ENCODE measurements at places on chromosomes 5 and 9. TPM values are rescaled to one million over a fixed set of nuclear protein-coding genes. Genes with fewer than 3 reads are reported as not detected.

DNA sequence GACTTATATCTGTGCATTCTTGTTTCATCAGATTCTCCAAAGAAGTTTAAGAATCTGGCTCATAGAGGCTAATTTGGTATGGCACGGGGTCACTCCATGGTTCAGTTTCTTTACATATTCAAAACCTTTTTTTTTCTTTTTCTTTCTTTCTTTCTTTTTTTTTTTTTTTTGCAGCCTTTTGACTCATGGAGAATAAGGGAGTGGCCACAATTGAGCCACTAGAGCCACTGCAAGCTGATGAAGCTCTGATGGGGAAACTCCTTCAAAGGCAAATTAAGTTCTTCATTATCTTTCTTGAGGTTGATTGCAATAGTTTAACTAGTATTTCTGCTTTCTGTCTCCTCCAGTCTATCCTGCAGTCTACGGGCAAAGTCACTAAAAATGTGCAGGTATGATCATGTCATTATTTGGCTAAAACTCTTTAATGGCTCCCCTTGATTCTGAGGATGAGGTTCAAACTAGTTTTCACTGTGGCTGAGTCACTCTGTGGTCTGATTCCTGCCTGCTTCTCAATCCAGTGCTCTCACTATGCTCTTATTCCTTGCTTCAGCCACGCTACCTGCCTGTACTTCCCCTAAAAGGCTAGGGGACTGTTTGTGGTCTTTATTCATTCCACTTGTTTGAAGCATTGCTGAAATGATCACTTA lies 93.5 kb upstream of the RIOK2 start:
- DNase-seq = no peak

DNA sequence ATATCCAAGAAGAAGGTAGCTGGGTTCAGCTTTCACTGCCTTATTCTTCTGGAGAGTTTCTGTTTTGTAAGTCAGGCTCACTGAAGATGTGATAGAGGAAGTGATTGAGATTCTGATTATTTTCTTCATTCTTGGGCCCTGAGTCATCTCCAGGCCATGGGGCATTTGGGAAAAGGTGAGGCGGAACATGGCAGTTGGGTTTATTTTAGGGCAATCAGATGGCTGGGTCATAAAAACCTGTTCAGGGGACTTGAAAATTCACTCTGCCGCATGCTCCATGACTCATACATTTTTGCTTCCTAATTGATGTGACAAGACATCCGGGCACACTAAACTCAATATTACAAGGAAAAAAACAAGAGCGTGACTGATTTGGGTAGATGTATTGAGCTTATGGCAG lies 265.7 kb upstream of the KLF4 start:
- peak; percentile 90 for DNase-seq

GRCh38 chr9:136081113-136081825 lies 13.8 kb downstream of the NACC2 start:
- no peak for DNase-seq

- DNase-seq = no peak
These were observed 144.9 kb downstream of the MTX3 start for GRCh38 chr5:79846198-79846521.

GRCh38 chr9:89077519-89077918 lies 86.3 kb downstream of the S1PR3 start:
- no peak for DNase-seq

- DNase-seq = no peak
These were observed 3.2 kb downstream of the CD180 start for GRCh38 chr5:67193439-67193807.

DNA sequence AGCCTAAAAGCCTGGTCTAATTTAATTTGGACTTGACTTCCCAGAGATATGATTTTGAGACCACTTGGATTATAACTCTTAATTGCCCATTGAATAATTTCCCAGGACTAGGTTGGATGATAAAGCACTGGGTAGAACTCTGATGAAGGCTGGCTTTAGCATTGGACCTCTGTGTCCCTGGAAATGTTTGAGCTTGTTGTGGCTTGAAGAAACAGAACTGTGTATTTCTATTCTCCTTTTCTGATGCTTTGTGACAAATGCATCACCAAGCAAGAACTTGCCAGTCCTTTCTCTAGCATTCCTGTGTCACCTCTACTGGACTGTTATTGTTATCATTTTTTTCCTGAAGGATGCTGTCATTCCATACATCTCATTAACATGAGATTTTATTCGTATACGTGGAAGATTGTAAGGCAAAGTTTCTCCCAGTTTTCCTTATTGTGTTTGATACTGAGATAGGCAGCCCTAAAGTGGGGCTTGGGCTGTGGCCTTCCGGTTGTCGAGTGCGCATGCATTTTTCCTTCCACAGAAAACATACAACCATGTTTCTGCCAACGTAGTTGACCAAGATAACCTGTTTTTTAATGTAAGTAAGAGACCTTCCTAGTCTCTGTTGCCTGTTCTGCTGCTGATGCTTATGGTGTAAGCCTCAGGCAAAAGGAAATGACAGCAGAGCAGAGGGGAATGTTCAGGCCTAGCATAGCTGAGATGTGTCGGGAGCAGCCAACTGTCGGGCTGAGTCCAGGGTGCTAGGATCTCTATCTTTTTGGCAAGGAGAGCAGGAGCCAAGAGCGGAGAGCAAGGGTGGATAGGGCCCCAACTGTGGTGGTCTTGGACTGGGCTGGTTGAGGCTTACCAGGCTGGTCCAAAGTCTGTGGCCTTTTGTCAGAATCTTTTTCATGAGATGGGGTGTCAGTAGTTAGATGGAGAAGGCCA lies 2.3 kb downstream of the NTRK2 start:
- DNase-seq = no peak

DNA sequence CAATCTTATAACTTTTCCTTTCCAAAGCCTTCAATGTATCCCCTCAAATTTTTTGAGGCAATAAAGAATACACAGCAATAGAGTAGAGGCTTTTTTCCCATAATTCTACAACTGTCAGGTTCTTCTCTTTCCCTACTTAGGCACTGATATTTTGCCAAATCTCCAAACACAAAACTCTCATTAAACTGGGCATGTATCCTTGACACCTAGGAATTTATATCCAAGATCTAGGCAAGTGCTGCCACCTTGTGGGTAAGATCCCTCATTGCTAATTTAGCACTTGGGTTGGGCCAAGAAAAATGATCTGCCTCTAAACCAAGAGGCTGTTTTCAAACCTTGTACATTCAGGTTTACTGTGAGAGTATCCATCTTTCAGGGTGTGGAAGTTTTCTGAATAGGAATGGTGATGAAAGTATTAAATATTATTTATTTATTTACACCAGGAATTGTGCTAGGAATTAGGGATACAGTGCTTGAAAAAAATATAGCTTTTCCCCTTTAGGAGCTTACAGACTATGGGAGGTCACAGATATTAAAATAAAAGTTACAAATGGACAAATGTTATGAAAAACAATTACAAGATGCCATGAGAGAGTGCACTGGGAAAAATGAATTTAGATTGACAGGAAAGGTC lies 17.6 kb downstream of the TSTD2 start:
- peak; percentile 72 for DNase-seq

- DNase-seq = no peak
These were observed 12.5 kb upstream of the PARP8 start for GRCh38 chr5:50653946-50654345.

DNA sequence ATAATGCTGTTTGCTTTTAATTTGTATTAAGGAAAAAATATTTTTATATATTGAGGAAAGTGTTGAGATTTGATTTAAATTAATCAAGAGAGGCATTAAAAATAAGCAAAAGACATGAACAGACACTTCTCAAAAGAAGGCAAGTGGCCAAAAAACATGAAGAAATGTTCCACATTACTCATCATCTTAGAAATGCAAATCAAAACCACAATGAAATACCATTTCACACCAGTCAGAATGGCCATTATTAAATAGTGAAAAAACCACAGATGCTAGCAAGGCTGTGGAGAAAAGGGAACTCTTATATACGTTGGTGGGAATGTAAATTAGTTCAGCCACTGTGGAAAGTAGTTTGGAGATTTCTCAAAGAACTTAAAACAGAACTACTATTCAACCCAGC lies 45.9 kb downstream of the RANBP17 start:
- no peak for DNase-seq

- no peak for DNase-seq
These were observed 361.3 kb downstream of the ENC1 start for GRCh38 chr5:74279244-74279643.

DNA sequence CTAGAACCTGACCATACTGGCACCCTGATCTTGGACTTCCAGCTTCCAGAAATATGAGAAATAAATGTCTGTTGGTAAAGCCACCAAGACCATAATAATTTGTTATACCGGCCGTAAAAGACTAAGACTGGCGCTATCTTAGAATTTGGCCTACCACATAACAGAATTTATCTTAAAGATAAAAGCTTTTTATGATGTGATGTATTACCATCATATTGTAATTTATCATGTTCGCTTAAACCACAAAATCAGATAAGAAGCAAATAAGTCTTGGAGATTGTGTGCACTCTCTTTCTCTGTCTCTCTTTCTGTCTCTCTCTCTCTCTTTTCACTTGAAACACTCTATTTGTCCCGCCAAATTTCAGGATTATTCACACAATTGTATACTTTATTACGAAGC lies 35.6 kb downstream of the FST start:
- no peak for DNase-seq

- DNase-seq = peak; percentile 57
These were observed 40.8 kb upstream of the LARP1 start for GRCh38 chr5:154714266-154714986.

- DNase-seq = peak; percentile 54
These were observed 82.9 kb downstream of the PIK3R1 start for GRCh38 chr5:68298479-68298878.

DNA sequence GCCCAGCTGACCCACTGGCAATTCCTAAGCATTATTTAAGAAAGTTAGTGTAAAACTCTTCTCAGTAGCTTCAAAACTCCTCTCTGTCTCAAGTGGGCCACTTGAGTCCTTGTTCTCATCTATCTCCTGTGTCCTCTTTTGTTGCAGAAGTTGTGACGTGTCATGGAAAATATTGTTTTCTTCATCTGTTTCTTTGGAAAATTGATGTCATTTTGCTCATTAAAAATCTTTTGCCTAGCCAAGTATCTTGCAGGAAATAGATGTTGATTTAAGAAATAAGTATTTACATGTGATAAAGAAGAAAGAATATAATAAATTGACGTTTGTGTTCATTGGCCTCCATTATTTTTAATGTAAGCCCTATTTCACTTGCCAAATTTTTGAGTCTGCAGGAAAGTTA lies 1158.4 kb upstream of the SEMA6A start:
- DNase-seq = no peak

DNA sequence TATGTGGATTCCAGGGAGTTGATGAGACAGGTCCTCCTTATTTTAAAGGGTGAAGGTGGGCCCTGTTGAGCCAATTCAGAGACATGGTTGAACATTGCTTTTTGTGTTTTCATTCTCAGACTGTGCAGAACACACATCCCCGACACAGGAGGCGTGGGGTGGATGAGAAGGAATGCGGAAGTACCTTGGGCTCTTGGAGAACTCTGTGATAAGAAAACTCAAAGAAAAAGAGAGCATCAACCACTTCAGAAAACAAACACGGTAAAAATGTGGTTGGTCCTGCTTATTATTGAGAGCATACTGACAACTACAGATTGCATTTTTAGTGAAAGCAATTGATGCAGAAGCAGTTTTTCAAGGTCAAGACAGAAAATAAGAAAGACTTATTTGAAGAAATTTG lies 659.8 kb downstream of the IRX1 start:
- no peak for DNase-seq

- no peak for DNase-seq
These were observed 58.2 kb upstream of the EQTN start for GRCh38 chr9:27355166-27355565.

DNA sequence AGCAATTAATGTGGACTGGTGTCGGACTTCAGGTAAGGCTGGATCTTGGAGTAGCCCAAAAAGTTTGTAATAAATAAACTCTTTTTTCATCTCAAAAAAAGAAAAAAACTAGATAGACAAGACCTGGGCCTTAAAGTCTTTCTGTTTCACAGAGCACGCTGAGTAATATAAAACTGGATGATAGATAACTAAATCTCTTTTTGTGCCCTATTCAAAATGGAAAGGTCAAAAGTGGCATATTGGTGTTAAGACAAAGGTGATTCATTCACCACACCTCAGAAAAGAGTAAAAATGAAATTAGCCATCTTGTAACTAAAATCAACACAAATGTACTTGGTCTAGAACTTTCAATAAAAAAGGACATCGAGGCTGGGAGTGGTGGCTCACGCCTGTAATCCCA lies 30.3 kb upstream of the RFK start:
- no peak for DNase-seq

- DNase-seq = no peak
These were observed 133.6 kb upstream of the GLRA1 start for GRCh38 chr5:152058267-152058666.

GRCh38 chr5:149005077-149005892 lies 57.6 kb downstream of the SH3TC2 start:
- no peak for DNase-seq

DNA sequence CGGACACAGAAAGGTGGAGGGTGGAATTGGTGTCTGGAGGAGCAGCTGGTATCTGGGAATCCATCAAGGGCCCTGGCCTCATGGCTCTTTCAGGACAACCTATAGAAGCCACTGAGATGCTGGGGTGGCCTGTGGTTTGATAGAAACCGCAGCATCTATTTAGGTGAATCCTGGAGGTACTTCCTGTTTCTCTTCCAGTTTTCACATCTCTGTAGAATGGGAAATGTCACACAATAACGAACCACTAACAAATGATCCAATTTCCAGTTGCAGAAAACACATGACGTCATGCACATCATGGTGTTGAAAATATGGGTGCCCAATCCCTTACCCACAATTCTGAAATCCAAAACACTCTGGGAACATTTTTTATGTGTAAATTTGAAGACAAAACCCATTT lies 52.2 kb downstream of the ROPN1L start:
- no peak for DNase-seq

DNA sequence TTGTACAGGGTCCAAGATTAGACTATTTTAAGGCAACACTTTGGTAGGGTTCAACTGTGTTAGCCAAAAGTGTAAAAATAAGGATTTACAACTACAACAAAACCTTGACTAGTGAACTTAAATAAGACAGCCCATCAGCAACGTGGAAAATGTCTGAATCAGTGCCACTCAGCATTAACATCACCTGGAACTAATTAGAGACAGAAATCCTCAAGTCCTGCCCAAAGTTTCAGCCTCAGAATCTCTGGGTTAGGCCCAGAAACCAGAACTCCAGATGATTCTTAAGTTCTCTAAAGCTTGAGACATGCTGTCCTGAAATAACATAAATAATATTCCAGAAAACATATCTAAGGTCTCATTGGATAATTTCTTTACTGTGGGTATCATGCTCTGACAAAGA lies 118.6 kb downstream of the SEMA6A start:
- DNase-seq = no peak

- peak; percentile 44 for DNase-seq
These were observed 110.2 kb downstream of the DAPK1 start for GRCh38 chr9:87607859-87608258.

The GPR151 gene
- not detected for total RNA-seq

The KIF3A gene
- total RNA-seq = 4.2 TPM

The CDKN2B gene
- total RNA-seq = 1.4 TPM

The OR1Q1 gene
- not detected for total RNA-seq

The UBTD2 gene
- total RNA-seq = 14.7 TPM

The PFN3 gene
- not detected for total RNA-seq

The TRIM36 gene
- total RNA-seq = 0.22 TPM

The ROPN1L gene
- 1.1 TPM for total RNA-seq

The FAM240B gene
- total RNA-seq = not detected

Data from lung microvascular endothelial cell (primary cell).